ENCODE measurements at places on chromosomes 4 and X.

- peak; percentile 41 for DNase-seq
Observed at GRCh38 chr4:109434007-109434971, 674 bp downstream of the SEC24B start.

- DNase-seq, result peak; percentile 36
Observed at GRCh38 chr4:12852338-12853307, 631.5 kb downstream of the RAB28 start.

GRCh38 chr4:56727150-56727549, 46.1 kb upstream of the HOPX start:
- DNase-seq, result no peak

GRCh38 chr4:137425281-137425680, 107.0 kb downstream of the PCDH18 start:
- no peak for DNase-seq

DNA sequence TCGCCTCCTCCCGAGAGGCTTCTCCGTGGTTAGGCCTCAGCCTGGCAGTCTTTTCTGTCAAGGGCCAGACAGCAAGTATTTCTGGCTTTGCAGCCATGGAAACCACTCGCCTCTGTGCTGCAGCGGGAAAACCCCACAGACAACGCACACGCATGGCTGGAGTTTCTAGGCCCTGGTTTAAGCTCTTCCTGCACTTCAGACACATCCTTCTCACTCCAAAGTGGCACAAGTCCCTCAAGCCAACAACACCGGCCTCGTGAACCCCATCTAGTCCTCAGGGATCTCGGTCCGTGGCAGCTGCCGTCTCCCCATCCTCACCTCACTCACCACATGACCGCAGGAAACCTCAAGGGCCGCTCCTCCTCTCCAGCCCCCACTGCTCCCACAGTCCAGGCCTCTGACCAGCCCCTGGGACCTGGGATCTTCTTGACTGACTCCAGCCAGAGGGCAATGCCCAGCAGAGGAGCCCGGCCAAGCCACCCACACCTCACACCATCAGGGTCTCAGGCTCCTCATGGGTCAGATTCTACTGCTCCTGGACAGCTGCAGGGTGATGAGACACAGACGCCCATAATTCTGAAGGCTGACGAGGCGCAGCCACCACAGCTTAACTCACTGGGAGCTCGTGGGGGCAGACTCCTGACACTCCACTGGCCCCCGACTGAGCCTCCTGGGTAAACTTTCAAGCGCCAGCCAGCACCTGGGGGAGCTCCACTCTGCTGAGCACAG, 21.7 kb downstream of the LETM1 start:
- DNase-seq, result no peak

DNA sequence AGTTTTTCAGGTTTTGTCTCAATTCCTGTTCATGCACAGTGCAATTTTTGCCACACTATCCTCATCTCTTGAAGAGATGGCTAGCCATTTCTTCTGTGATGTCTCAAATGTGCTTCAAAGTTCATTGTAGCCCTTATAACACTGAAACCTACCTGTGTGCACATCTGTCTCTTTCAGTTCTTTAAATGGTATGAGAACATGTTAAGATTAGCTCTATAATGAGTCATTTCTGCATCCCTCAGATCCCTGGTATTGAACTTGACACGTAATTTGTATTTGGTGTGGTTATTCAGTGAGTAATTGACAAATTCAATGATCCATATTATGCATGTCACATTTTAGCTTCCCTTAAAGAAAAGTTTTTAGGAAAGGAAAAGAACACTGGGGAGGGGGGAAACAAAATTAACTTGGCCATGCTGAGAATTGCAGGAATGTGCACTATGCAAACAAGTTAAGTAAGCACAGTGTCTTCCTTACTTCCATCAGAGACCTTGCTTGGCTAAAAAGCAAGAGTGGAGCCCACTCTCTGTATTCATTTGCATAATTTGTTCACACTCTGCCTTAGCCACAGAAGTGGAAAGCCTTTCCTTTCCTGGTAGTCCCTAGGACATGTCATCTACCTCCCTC, 659.8 kb upstream of the MAGEB2 start:
- no peak for DNase-seq

DNA sequence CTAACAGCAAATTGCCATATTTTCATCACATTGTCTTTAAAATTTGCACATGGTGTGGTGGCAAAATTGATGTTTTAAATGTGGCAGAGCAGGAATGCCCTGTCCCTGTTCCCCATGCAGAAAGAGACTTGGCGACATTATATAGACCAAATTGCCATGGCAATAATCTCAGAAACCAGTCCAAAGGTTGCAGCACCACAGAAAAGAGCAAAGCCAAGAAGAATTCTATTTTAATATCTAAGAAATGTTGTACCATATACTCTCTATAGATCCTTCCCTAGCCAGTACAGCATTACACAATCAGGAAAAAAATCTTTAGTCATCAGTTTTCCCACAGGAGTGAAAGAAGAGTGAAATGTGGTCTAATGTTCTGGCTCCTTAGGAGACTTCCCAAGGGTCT, 80.0 kb downstream of the UGT2B28 start:
- no peak for DNase-seq

- no peak for DNase-seq
Observed at GRCh38 chr4:24105327-24106038, 215.6 kb upstream of the PPARGC1A start.

DNA sequence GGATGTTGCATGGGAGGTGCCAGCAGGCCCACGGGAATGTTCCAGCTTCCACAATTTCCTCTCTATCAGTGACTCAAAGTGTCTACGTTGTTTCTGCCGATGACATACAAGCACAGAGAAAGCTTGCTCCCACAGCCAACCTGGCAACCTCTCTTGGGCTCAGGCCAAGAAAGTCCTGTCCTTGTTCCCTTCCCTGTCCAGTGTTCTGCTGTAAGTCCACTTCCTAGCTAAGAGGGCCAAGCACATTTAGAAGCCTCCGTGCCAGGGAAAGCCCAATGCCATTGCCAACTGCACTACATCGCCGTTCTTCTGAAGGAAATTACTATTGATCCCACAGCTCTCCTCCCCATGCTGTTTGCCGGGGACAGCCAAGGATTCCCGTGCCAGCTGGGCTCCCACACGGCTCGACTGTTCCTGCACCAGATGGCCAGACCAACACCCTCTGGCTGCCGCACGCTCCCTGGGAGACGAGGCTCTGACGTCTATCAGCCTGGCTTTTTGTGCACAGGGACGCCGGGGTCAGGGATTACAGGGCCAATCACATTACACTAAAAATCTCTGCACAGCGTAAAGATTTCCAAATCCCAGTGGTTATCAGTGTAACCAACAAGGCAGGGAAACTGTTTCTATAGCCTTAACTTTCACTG, 284.0 kb downstream of the BCOR start:
- DNase-seq, result peak; percentile 69

GRCh38 chrX:76148041-76148665, 24.7 kb upstream of the PBDC1 start:
- DNase-seq, result peak; percentile 7
